Vagina (tissue), 2 donors: ENCODE measurements at places on chromosomes 12 and 14.
A peak's percentile ranks its signal among the peaks of the same experiment; 100 is the strongest.

DNA sequence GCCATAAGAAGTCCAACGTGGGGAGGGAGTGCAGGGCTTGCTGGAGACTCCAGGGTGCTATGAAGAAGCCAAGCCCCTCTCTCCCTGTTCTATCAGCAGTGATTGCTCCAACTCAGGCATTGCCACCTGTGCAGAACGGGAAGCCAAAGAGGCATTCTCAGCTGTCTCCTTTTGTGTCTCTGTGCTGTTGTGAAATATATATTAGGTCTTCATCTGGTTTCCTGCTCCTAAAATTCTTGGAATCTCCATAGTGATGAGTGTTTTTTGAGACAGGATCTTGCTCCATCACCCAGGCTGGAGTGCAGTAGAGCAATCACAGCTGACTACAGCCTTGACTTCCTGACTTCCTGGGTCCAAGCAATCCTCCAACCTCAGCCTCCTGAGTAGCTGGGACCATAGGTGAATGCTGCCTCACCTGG, 51.2 kb upstream of the AEBP2 start:
- DNase-seq, result no peak
- H3K4me3 ChIP-seq, result no peak overlapping the region
- no peaks in the 10 kb centered on the region for H3K36me3 ChIP-seq
- H3K27ac ChIP-seq, result no peak overlapping the region
- no peaks in the 10 kb centered on the region for H3K4me1 ChIP-seq

DNA sequence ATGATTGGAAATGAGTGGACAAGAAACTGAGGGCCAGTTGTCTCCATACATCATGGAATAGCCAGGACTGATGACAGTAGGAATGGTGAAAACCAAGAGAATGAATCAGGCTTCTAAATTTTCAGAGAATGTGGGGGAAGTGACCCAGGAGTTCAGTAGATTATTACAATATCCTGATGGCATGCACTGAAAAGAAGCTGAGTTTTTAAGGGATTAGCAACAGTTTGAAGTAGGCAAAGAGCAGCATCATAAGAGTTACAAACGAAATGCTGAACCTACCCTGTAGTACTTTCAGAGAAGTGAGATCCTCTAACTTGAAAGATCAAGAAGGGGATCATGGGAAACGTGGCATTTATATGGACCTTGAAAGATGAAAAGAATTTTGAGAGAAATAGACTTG, 13.2 kb downstream of the SLC2A14 start:
- no peak overlapping the region for H3K27ac ChIP-seq
- no peaks in the 10 kb centered on the region for H3K36me3 ChIP-seq
- peaks cover 14% of the 10 kb centered on the region for H3K4me1 ChIP-seq
- H3K4me3 ChIP-seq, result no peak overlapping the region
- no peak for DNase-seq

- H3K27me3 ChIP-seq, result no peaks in the 10 kb centered on the region
- H3K4me1 ChIP-seq, result no peaks in the 10 kb centered on the region
- H3K4me3 ChIP-seq, result peak overlapping the region; percentile 43
- H3K36me3 ChIP-seq, result no peaks in the 10 kb centered on the region
- DNase-seq, result no peak
Measured at GRCh38 chr12:117360222-117360550, 1.2 kb downstream of the NOS1 start.

DNA sequence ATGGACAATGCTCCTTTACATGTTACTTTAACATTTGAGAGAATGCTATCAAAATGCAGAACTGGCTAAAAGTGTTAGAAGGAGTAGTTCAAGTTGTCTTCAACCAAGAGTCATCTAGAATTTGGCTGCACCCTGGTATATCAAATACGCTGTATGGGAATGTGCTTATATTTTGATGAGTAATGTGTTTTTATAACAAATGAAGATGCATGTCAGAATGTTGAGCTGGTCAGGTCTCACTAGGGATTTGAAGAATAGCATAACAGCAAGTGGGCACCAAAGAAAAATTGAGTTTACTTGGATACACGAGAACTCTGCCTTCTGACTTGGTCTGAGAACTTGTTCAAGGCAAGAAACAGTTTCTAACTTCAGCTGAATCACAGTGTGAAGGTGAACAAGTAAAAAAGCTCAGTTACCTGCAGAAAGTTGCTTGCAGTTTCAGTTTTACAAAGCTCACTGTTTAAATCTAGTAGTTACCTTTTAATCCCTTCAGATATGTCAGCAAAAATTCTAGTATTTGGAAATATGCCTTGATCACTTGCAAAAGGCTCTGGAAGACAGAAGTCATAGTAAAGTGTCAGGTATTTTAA, 82.3 kb downstream of the PDE3A start:
- H3K4me1 ChIP-seq, result no peaks in the 10 kb centered on the region
- H3K27ac ChIP-seq, result no peak overlapping the region
- no peaks in the 10 kb centered on the region for H3K27me3 ChIP-seq
- H3K4me3 ChIP-seq, result no peak overlapping the region

DNA sequence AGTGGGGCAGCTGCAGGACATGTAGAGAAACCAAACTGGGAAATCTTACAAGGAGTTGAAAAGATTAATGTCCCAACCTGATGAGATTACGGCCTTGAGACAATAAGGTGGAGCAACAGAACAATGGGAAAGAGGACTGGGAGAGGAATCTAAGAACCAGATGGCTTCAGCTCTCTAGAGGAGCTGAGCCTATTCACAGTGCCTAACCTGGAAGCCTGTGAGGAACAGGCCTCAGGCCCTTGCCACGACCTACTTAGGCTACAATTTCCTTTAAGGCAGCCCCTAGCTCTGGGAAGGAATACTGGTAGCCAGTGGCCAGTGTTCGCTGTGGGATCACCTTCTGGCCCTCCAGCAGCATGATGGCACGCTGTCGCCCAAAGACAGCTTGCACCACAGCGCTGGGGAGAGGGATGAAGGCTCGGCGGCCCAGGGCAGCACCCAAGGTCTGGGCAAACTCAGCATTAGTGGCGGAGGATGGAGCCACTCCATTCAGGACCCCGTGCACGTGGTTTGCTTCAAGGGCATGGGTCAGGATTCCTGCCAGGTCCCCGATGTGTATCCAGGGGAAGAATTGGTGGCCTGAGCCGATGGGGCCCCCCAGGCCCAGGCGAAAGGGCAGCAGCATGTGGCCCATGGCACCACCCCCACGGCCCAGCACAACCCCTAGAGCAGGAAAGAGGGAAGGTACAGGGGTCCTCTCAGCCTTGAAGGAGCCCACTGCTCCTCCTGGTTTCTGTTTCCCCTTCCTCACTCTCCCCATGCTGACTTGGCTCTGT, 2.6 kb downstream of the SDR39U1 start:
- H3K27ac ChIP-seq, result peak overlapping the region; percentile 97
- no peaks in the 10 kb centered on the region for H3K27me3 ChIP-seq
- peak; percentile 55 for DNase-seq
- H3K4me3 ChIP-seq, result no peak overlapping the region
- H3K4me1 ChIP-seq, result peaks cover 48% of the 10 kb centered on the region

GRCh38 chr12:52074971-52075724, 4.4 kb upstream of the SMIM41 start:
- H3K27me3 ChIP-seq, result no peaks in the 10 kb centered on the region
- no peak overlapping the region for H3K4me3 ChIP-seq
- peaks cover 45% of the 10 kb centered on the region for H3K36me3 ChIP-seq
- H3K4me1 ChIP-seq, result peaks cover 39% of the 10 kb centered on the region
- H3K27ac ChIP-seq, result no peak overlapping the region

GRCh38 chr12:64724201-64724745, 34.9 kb downstream of the GNS start:
- no peaks in the 10 kb centered on the region for H3K36me3 ChIP-seq
- H3K4me1 ChIP-seq, result peaks cover 4% of the 10 kb centered on the region
- no peaks in the 10 kb centered on the region for H3K27me3 ChIP-seq
- H3K4me3 ChIP-seq, result no peak overlapping the region
- no peak overlapping the region for H3K27ac ChIP-seq

- H3K27me3 ChIP-seq, result no peaks in the 10 kb centered on the region
- no peak overlapping the region for H3K27ac ChIP-seq
- DNase-seq, result no peak
- H3K36me3 ChIP-seq, result no peaks in the 10 kb centered on the region
- no peaks in the 10 kb centered on the region for H3K4me1 ChIP-seq
- no peak overlapping the region for H3K4me3 ChIP-seq
Measured at GRCh38 chr12:26406391-26406790, 211.0 kb downstream of the SSPN start.

- H3K4me3 ChIP-seq, result no peak overlapping the region
- H3K4me1 ChIP-seq, result peaks cover 79% of the 10 kb centered on the region
- H3K36me3 ChIP-seq, result no peaks in the 10 kb centered on the region
- peak overlapping the region; percentile 83 for H3K27ac ChIP-seq
- H3K27me3 ChIP-seq, result no peaks in the 10 kb centered on the region
Measured at GRCh38 chr14:51331486-51332367, 91.7 kb downstream of the TMX1 start.

GRCh38 chr14:77131206-77131605, 10.4 kb downstream of the ZDHHC22 start:
- H3K4me3 ChIP-seq, result no peak overlapping the region
- no peaks in the 10 kb centered on the region for H3K36me3 ChIP-seq
- no peaks in the 10 kb centered on the region for H3K27me3 ChIP-seq
- no peak for DNase-seq
- no peaks in the 10 kb centered on the region for H3K4me1 ChIP-seq

DNA sequence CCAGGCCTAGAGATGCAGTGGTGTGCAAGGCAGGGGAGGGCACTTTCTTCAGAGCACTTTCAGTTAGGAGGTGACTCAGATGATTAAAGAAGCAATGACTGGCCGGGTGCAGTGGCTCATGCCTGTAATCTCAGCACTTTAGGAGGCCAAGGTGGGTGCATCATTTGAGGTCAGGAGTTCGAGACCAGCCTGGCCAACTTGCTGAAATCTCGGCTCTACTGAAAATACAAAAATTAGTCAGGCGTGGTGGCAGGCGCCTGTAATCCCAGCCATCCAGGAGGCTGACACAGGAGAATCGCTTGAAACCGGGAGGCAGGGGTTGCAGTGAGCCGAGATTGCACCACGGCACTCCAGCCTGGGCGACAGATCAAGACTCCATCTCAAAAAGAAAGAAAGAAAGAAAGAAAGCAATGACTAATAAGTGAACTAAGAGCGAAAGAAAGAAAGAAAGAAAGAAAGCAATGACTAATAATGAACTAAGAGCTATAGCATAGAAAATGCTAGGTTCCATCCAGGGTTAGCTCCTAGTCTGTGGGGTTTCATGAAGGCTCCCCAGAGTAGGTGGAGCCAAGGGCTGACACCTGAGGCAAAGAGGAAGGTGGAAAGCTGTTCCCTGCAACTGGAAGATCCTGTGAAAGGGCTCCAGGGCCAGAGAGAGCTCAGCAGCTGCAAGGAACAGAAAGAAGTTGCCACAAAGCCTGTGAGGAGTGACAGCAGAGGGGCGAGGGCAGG, 334.5 kb downstream of the CACNA1C start:
- peaks cover 28% of the 10 kb centered on the region for H3K4me1 ChIP-seq
- DNase-seq, result no peak
- no peaks in the 10 kb centered on the region for H3K36me3 ChIP-seq
- H3K27ac ChIP-seq, result no peak overlapping the region

DNA sequence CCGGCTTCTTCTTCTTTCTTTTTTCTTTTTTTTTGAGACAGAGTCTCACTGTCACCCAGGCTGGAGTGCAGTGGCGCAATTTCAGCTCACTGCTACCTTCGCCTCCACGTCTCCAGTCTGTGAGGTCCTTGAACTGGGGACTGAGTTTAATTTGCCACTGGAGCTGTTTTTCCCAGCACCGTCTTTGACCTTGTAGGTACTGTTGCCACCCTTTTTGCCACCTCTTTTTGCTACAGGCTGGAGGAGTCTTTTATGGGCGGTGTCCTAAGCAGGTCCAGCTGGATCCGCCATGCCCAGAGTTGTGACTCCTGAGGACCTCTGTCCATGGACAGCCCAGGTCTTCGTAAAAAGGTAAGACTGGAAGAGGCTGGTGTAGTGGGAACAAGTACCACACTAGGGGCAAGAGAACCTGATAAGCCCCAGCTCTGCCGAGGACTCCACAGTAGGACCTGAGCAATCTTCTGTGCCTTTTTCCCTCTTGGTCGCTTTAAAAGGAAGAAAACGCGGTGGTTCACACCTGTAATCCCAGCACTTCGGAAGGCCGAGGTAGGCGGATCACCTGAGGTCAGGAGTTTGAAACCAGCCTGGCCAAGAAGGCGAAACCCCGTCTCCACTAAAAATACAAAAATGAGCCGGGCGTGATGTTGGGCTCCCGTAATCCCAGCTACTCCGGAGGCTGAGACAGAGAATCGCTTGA, 946 bp downstream of the RNU4-2 start:
- peak overlapping the region; percentile 98 for H3K27ac ChIP-seq
- no peak for DNase-seq
- H3K27me3 ChIP-seq, result no peaks in the 10 kb centered on the region
- H3K4me1 ChIP-seq, result peaks cover 12% of the 10 kb centered on the region
- H3K36me3 ChIP-seq, result no peaks in the 10 kb centered on the region

- no peaks in the 10 kb centered on the region for H3K27me3 ChIP-seq
- no peak overlapping the region for H3K27ac ChIP-seq
- H3K36me3 ChIP-seq, result no peaks in the 10 kb centered on the region
Measured at GRCh38 chr14:75158843-75159614, 17.4 kb downstream of the TMED10 start.

- peak overlapping the region; percentile 99 for H3K27ac ChIP-seq
- H3K4me1 ChIP-seq, result peaks cover 82% of the 10 kb centered on the region
- no peaks in the 10 kb centered on the region for H3K36me3 ChIP-seq
- H3K4me3 ChIP-seq, result no peak overlapping the region
- no peak for DNase-seq
- H3K27me3 ChIP-seq, result no peaks in the 10 kb centered on the region
Measured at GRCh38 chr14:55126932-55127459, 2.1 kb upstream of the LGALS3 start.

DNA sequence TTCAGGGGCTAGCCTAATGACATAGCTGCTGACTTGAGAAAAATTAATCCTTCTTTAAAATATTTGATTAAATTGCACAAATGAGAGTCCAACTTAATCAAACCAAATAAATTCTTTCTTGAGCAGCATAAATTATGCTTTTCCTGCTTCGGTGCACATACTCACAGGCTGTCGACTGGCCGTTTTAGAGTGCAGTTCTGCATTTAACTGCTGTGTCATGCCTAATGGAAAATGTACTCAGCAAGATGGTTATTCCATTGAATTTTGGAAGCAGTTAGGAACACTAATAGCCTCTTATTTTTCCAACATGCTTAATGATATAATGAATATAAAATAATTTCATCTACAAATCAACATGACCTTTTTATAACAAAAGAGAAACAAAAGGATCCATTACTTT, 266.1 kb upstream of the LRIG3 start:
- no peaks in the 10 kb centered on the region for H3K4me1 ChIP-seq
- no peak for DNase-seq

DNA sequence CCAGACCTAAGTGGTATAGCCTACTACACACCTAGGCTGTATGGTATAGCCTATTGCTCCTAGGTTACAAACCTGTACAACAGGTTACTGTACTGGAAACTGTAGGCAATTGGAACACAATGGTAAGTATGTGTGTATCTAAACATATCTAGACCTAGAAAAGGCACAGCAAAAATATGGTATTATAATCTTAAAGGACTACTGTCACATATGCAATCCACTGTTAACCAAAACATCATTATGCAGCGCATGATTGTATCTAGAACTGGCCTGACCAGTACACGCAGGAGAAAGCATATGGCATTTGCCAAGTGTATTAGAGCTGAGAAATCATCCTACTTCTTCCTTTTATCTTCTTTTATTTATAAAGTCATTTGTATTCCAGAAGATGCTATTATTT, 75.5 kb downstream of the SLC8A3 start:
- no peaks in the 10 kb centered on the region for H3K36me3 ChIP-seq
- DNase-seq, result no peak
- H3K4me3 ChIP-seq, result no peak overlapping the region
- H3K27me3 ChIP-seq, result no peaks in the 10 kb centered on the region
- H3K27ac ChIP-seq, result no peak overlapping the region
